ENCODE measurements at places on chromosomes 5 and 9. TPM values are rescaled to one million over a fixed set of nuclear protein-coding genes. Genes with fewer than 3 reads are reported as not detected.
A peak's percentile ranks its signal among the peaks of the same experiment; 100 is the strongest.

DNA sequence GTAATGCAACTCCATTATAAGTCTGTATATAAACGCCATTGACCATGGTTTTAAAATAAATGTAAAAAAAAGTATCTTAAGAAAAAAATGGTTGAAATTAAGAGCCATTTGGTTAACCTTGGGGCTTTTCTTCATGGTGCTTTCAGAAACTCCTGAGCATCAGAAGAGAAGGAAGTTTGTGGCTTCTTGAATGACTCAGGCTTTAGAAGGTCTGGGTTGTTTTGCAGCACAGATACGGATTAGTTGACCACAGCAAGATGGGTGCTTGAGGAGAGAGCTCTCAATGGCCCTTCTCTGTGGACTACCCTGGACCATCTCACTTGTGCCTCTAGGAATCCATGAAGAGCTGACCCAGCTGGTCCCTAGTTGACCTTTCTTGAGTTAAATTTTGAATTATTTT lies 189.5 kb downstream of the TMEM38B start:
- no peak for DNase-seq

The ARSB gene
- total RNA-seq, result 23.6 TPM

DNA sequence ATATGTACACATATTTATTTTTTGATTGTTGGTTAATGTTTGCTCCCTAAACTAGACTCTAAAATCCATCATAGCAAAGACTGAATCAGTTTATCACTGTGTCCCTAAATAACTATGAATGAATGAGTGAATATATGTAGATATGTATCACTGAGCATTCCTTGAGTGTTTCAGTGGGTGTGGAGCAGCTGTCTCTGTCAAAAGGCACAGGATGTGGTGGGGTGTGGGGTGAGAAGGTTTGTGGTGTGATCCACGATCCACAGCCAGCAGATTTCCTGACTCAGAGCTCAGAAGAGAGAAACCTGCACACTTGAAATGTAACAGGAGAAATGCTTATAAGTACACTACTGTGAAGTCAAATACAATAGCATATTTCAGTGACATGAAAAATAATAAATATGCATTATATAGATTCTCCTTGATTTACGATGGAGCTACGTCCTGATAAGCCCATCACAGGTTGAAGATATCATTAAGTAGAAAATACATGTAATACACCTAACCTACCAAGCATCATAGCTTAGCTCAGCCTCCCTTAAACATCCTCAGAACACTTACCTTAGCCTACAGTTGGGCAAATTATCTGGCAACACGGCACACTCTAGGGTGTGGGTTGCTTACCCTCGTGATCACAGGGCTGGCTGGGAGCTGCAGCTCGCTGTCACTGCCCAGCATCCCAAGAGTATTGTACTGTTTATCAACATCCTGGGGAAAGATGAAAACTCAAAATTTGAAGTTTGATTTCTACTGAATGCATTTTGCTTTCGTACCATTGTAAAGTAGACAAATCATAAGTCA lies 287.0 kb downstream of the GAS1 start:
- no peak for DNase-seq

GRCh38 chr9:132141344-132141947 lies 20.4 kb upstream of the NTNG2 start:
- DNase-seq, result peak; percentile 44

GRCh38 chr5:40141896-40142295 lies 537.8 kb upstream of the PTGER4 start:
- DNase-seq, result no peak

The TMEM174 gene
- total RNA-seq, result not detected
